ENCODE measurements at places on chromosomes 1 and 21. TPM values are rescaled to one million over a fixed set of nuclear protein-coding genes. Genes with fewer than 3 reads are reported as not detected.

Gene MATN1
- 0.70 TPM for total RNA-seq

Gene DNASE2B
- not detected for total RNA-seq

Gene ATP5PO
- total RNA-seq, result 176 TPM

Gene OVAAL
- total RNA-seq, result not detected

Gene LCE3E
- total RNA-seq, result not detected

DNA sequence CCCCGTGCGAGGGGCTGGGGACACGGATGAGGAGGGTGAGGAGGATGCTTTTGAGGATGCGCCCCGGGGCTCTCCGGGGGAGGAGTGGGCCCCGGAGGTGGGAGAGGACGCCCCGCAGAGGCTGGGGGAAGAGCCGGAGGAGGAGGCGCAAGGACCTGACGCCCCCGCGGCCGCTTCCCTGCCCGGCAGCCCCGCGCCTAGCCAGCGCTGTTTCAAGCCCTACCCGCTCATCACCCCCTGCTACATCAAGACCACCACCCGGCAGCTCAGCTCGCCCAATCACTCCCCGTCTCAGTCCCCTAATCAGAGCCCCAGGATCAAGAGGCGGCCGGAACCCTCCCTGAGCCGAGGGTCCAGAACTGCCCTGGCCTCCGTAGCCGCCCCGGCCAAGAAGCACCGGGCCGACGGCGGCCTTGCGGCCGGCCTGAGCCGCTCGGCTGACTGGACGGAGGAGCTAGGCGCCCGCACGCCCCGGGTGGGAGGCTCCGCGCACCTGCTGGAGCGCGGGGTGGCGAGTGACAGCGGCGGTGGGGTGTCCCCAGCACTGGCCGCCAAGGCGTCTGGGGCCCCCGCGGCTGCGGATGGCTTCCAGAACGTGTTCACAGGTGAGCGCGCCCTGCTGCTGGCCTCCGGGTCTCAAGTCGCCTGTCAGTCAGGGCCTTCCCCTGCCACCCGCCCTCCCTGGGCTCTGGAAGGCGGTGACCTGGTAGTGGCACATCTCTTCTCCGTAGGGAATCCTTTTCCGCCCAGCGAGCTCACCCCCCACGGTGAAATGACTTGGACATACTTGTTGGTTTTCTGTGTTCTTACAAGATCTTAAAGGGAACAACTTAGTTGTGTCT is 1.7 kb downstream of the FMN2 start:
- DNase-seq, result no peak
- H3K36me3 ChIP-seq, result no peaks in the 10 kb centered on the region
- no peaks in the 10 kb centered on the region for H3K4me1 ChIP-seq
- no peak overlapping the region for H3K4me3 ChIP-seq
- H3K27ac ChIP-seq, result no peak overlapping the region

- no peaks in the 10 kb centered on the region for H3K4me1 ChIP-seq
- no peak overlapping the region for H3K27ac ChIP-seq
- H3K27me3 ChIP-seq, result no peaks in the 10 kb centered on the region
- DNase-seq, result no peak
- H3K36me3 ChIP-seq, result no peaks in the 10 kb centered on the region
- H3K4me3 ChIP-seq, result no peak overlapping the region
These were observed 10.3 kb downstream of the MORN1 start for GRCh38 chr1:2380816-2381591.

- H3K4me3 ChIP-seq, result no peak overlapping the region
- H3K27me3 ChIP-seq, result peaks cover 26% of the 10 kb centered on the region
- DNase-seq, result no peak
These were observed 67.6 kb downstream of the KCNN3 start for GRCh38 chr1:154802336-154802969.

- H3K36me3 ChIP-seq, result no peaks in the 10 kb centered on the region
- H3K27me3 ChIP-seq, result peaks cover 26% of the 10 kb centered on the region
- no peak overlapping the region for H3K27ac ChIP-seq
- no peak for DNase-seq
These were observed 2.5 kb downstream of the C1orf115 start for GRCh38 chr1:220692436-220693228.

DNA sequence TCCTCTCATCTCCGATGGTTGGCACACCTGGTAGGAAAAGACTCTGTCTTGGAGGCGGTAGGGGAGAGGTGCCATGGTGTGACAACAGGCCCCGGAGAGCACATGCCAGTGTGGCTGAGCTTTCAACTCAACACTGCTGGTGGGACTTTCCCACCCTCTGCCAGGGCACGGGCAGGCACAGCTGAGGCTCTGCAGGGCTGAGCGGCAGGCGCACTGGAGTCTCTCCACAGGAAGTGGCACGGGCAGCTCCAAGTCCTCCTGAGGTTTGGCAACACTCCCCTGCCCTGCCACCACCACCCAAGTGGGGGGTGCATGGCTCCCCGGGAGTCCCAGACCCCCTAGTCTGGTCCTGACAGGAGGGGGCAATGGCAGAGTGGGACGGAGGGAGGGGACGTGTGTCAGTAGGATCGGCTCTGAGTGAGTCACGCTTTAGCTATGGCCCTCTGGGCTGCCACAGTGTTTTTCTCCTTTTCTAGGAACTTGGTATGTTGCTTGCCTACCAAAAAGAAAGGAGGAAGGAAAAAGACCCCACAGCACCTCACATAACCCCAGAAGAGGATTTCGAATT is 27.3 kb upstream of the EVA1B start:
- no peaks in the 10 kb centered on the region for H3K27me3 ChIP-seq
- peaks cover 30% of the 10 kb centered on the region for H3K36me3 ChIP-seq
- DNase-seq, result no peak
- peak overlapping the region; percentile 80 for H3K27ac ChIP-seq

- H3K4me3 ChIP-seq, result no peak overlapping the region
- no peaks in the 10 kb centered on the region for H3K36me3 ChIP-seq
- H3K27ac ChIP-seq, result no peak overlapping the region
These were observed 430.9 kb upstream of the ADGRL2 start for GRCh38 chr1:81369833-81370232.

DNA sequence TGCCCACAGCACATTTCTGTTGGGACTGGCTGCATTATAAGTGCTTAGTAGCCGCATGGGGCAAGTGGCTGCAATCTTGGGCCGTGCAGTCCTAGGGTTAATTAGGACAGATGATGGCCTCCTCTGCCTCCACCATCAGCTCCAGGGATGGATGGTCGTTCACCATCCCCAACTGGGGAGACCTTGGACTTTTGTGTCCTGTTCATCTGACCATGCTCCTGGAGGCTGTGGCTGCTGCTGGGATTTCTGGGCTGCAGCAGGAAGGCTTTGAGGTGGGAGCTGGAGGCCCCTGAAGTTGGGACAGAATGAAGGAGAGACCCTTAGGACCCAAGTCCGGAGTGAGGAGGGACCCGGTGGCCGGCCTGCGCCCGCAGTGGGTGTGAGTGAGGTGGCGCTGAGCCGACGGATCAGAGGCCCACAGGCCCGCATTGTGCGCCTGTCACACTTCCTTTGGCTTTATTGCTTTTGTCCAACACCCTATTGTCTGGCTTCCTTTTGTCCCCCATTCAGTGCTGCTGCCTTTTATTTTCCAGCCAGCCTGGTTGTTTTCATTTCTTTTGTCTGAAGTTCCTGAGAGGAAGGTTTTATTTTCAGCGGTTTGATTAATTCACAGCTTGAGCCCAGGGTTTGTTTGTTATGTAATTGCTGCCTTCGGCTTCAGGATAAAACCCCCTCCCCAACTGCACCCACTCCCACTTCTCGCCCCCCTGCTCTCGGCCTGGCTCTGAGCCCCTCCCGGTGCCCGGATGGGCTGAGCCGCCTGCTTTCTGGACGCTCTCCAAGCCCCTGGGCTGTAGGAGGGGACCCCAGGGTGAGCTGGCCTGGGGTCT is 35.6 kb downstream of the SOX13 start:
- no peaks in the 10 kb centered on the region for H3K36me3 ChIP-seq
- no peak overlapping the region for H3K4me3 ChIP-seq
- H3K27ac ChIP-seq, result no peak overlapping the region
- peaks cover under 1% of the 10 kb centered on the region for H3K27me3 ChIP-seq

GRCh38 chr1:53408755-53409129 is 50.5 kb upstream of the DMRTB1 start:
- peaks cover 57% of the 10 kb centered on the region for H3K4me1 ChIP-seq
- no peak overlapping the region for H3K27ac ChIP-seq
- H3K4me3 ChIP-seq, result no peak overlapping the region
- DNase-seq, result no peak
- peaks cover 3% of the 10 kb centered on the region for H3K36me3 ChIP-seq
- H3K27me3 ChIP-seq, result no peaks in the 10 kb centered on the region

GRCh38 chr1:40757084-40757483 is 26.5 kb upstream of the KCNQ4 start:
- no peak overlapping the region for H3K4me3 ChIP-seq
- no peaks in the 10 kb centered on the region for H3K27me3 ChIP-seq
- peaks cover 54% of the 10 kb centered on the region for H3K36me3 ChIP-seq
- peaks cover 28% of the 10 kb centered on the region for H3K4me1 ChIP-seq
- no peak for DNase-seq

DNA sequence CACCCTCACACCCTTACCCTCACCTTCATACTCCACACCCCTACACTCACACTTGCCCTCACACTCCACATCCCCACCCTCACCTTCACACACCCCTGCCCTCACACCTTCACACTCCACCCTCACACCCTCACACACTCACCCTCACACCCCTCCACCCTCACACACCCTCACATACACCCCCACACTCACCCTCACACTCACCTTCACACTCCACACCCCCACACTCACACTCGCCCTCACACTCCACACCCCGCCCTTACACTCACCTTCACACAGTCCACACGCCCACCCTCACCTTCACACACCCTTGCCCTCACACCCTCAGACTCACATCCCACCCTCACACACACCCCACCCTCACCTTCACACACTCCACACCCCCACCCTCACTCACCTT is 43.6 kb upstream of the EDN2 start:
- H3K36me3 ChIP-seq, result peaks cover 41% of the 10 kb centered on the region
- no peak overlapping the region for H3K4me3 ChIP-seq
- H3K27me3 ChIP-seq, result no peaks in the 10 kb centered on the region
- H3K27ac ChIP-seq, result peak overlapping the region; percentile 26
- DNase-seq, result no peak

DNA sequence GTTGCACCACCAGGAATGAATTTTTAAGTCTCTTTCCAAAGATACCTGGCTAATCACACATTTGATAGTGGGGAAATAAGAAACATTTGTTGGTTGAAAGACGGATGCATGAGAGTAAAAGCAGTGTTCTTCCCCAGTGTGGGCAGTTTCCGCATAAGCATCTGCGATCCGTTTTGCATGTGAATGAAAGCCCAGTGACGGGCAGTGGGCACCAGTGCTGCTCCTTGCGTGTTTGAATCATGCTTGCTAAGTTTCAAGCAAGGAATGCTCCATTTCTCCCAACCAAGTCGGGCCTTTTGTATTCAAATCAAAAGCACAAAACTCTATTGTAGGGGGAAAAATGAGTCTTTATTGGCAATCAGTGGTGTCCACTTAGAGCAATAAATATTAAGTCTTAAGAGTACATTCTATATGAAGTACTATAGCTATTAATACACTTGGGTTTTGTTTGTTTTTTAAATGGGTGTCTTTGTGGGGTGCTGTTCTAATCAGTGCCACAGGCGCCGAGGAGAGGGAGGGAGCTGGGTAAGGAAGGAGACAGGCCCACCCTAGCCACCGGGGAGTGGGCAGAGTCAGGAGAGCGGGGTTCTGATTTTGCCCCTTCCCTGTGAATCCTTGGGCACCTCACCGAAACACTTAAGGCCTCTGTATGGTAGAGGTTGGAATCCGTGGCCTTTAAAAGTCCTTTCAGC is 750 bp upstream of the PTGFRN start:
- H3K27ac ChIP-seq, result peak overlapping the region; percentile 75
- peaks cover 8% of the 10 kb centered on the region for H3K4me1 ChIP-seq
- no peak for DNase-seq

GRCh38 chr1:152436593-152437496 is 22.8 kb upstream of the CRNN start:
- no peak for DNase-seq
- H3K27me3 ChIP-seq, result peaks cover 22% of the 10 kb centered on the region
- H3K36me3 ChIP-seq, result no peaks in the 10 kb centered on the region
- H3K27ac ChIP-seq, result no peak overlapping the region
- H3K4me1 ChIP-seq, result peaks cover 4% of the 10 kb centered on the region
- H3K4me3 ChIP-seq, result no peak overlapping the region

GRCh38 chr1:64472040-64472376 is 2.1 kb downstream of the CACHD1 start:
- H3K27me3 ChIP-seq, result peaks cover 53% of the 10 kb centered on the region
- H3K27ac ChIP-seq, result no peak overlapping the region
- DNase-seq, result no peak
- peaks cover 11% of the 10 kb centered on the region for H3K4me1 ChIP-seq
